ENCODE measurements at places on chromosomes 13 and 19.
A peak's percentile ranks its signal among the peaks of the same experiment; 100 is the strongest.

GRCh38 chr13:40982772-40983171, 36.3 kb downstream of the ELF1 start:
- peaks cover 32% of the 10 kb centered on the region for H3K4me1 ChIP-seq
- peaks cover 8% of the 10 kb centered on the region for H3K36me3 ChIP-seq
- no peaks in the 10 kb centered on the region for H3K27me3 ChIP-seq
- no peak overlapping the region for H3K4me3 ChIP-seq
- H3K27ac ChIP-seq = no peak overlapping the region
- no peak for DNase-seq

DNA sequence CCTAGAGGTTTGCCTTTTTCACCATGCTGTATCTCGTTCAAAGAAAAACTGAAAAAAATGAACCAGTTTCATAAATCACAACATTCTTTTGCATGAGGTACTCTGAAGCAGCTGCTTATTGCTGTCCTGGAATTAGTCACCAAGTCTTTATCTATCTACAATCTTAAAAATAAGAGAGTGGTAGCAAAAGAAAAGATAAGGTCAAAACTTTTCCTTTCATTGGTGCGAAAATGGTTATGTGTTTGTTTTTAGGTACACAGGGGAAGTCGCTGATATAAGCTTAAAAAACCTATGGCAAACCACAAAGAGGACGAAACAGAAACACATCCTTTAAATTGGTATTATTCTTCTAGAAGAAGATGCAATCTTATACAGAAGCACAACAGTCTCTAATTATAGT, 20.7 kb downstream of the OBI1 start:
- H3K27ac ChIP-seq = no peak overlapping the region
- H3K4me3 ChIP-seq = no peak overlapping the region
- H3K27me3 ChIP-seq = no peaks in the 10 kb centered on the region
- H3K4me1 ChIP-seq = no peaks in the 10 kb centered on the region
- H3K36me3 ChIP-seq = no peaks in the 10 kb centered on the region

DNA sequence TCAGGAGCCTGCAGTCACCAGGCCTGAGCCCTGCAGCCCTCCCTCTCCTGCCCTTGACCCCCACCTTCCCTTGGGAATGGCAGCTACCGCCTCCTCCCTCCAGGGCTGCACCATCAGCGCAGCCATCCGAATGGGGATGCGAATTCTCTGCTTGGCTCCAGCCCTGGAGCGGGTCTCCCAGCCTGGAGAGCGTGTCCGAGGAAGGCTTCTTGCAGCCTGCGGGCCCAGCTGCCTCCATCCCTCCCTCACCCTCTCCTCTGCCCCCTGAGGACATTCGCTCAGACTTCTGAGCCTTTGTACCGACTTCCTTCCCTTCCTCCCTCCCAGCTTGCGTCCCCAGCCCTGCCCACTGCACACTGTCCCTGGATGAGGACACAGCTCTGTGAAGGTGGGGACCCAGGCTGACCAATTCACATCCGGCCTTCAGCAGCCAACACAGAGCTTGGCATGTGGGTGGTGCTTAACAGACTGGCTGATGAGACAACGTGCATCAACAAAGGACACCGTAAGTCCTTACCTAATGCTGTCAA, 6.0 kb upstream of the NKPD1 start:
- no peaks in the 10 kb centered on the region for H3K27me3 ChIP-seq
- H3K27ac ChIP-seq = no peak overlapping the region
- peaks cover 12% of the 10 kb centered on the region for H3K4me1 ChIP-seq
- H3K36me3 ChIP-seq = peaks cover 36% of the 10 kb centered on the region
- no peak overlapping the region for H3K4me3 ChIP-seq

DNA sequence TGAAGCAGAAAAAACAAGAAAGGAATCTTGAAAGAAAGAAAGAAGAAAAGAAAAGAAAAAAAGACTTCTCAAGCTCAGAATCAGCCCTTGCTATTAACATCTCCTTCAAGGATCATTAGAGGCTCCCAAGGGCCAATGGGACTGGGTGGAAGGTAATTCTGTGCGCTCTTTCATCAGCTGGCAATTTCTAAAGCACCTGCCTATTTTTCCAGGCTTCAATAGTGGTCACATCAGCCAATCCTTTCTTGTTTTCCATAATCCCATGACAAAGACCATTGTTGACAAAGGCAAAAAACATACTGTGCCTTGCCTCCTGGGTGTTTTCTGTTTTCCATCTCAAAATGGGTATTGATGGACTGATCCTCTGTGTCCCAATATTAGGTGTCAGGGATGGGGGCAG, 88.2 kb upstream of the TSC22D1 start:
- H3K4me3 ChIP-seq = no peak overlapping the region
- DNase-seq = no peak
- peaks cover 11% of the 10 kb centered on the region for H3K27me3 ChIP-seq
- H3K36me3 ChIP-seq = no peaks in the 10 kb centered on the region
- H3K4me1 ChIP-seq = no peaks in the 10 kb centered on the region

DNA sequence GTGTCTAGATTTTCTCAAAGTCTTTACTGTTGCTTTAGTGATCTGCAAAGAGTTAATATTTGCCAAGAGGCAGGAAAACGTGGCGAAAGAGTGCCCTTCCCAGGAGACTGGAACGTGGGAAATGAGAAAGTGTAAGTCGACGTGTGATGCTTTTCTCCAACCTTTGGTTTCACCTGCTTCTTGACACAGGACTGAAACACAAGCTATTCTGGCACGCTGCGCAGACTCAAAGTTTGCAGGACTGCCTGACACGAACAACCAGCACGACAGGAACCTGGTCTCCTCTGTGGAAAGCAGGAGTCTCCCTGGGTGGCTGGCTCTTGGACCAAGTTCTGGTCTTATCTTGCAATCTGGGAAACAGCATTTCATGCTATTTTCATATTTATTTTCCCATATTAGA, 28.6 kb downstream of the RFXAP start:
- no peak overlapping the region for H3K4me3 ChIP-seq
- H3K27ac ChIP-seq = no peak overlapping the region
- H3K4me1 ChIP-seq = peaks cover 8% of the 10 kb centered on the region
- H3K27me3 ChIP-seq = no peaks in the 10 kb centered on the region
- H3K36me3 ChIP-seq = no peaks in the 10 kb centered on the region

DNA sequence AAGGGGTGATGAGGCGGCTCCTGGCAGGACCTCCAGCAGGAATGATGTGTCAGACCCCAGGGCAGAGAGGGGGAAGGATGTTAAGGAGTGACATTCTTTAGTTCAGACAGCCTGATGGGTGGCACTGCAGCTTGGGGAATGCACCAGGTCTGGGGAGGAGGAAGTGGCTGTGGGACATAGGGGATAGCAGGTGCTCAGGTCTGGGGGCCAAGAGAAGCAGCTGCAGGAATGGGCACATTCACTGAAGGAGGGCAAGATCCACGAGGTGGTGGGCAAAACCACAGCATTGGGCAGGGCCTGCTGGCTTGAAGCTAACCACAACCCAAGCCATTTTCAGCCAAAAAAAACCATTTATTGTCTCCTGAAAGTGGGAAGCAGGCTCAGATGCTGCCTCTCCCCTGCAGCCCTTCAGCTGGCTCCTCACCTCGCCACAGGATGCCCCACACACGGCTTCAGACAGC, 26.5 kb downstream of the COMP start:
- H3K27ac ChIP-seq = no peak overlapping the region
- no peak for DNase-seq
- no peaks in the 10 kb centered on the region for H3K36me3 ChIP-seq
- H3K27me3 ChIP-seq = no peaks in the 10 kb centered on the region
- no peaks in the 10 kb centered on the region for H3K4me1 ChIP-seq
- no peak overlapping the region for H3K4me3 ChIP-seq

DNA sequence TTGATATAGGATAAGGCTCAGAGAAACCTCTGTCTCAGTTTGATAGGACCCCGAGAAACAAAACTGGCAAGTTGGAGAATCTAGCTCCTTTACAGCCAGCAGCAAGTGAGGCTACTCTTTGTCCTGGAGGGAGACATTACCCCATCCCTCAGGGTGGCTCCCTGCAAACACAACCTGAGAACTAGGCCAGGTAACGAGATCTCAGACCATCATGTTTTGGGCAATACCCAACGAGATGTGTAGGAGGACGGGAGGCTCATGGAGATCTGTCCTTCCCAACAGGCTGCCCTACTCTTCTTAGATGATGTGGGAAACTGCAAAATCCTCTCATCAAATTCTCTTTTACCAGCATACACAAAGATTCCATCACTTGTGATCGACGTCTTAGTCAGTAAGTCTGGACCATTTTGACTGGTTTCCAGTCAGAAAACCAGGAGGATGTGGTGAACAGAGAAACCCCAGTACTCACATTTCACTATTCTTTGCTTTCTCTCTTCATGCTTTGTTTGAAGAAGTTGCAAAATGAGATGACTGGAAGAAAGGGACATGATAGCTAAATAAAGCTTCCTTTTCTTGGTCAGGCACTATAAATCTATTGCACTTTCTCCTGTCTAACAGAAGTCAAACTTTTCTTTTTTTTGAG, 6.0 kb upstream of the CTU1 start:
- no peaks in the 10 kb centered on the region for H3K27me3 ChIP-seq
- no peaks in the 10 kb centered on the region for H3K36me3 ChIP-seq
- no peak for DNase-seq
- no peak overlapping the region for H3K4me3 ChIP-seq

- H3K27me3 ChIP-seq = peaks cover 11% of the 10 kb centered on the region
- DNase-seq = no peak
- no peaks in the 10 kb centered on the region for H3K4me1 ChIP-seq
- H3K4me3 ChIP-seq = no peak overlapping the region
- H3K36me3 ChIP-seq = no peaks in the 10 kb centered on the region
- H3K27ac ChIP-seq = no peak overlapping the region
Observed at GRCh38 chr13:51525567-51526167, 58.6 kb upstream of the WDFY2 start.

- no peaks in the 10 kb centered on the region for H3K4me1 ChIP-seq
- no peaks in the 10 kb centered on the region for H3K27me3 ChIP-seq
Observed at GRCh38 chr13:113138792-113139551, 16.4 kb downstream of the F10 start.

GRCh38 chr13:25440061-25440460, 68.3 kb downstream of the ATP8A2 start:
- no peak overlapping the region for H3K4me3 ChIP-seq
- DNase-seq = no peak
- peaks cover 40% of the 10 kb centered on the region for H3K27me3 ChIP-seq

DNA sequence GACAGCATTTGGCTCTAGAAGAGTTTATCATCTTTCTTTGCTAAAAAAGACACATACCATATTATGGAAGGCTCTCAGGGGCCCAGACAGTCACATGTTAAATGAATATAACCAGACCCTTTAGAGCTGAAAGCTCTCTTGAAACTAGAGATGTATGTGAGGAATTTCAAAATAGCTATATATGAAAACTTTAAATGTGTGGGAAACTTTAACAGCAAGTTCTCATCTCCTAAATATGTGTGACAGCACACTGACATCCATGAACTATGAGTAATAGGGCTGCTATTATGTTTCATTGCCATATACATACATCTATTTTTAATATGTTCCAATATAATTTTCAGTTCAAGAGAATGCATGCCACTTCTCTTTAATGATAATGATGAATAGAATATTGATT, 509.5 kb downstream of the GPC6 start:
- no peaks in the 10 kb centered on the region for H3K27me3 ChIP-seq
- H3K36me3 ChIP-seq = no peaks in the 10 kb centered on the region
- H3K4me3 ChIP-seq = no peak overlapping the region
- DNase-seq = no peak
- H3K27ac ChIP-seq = no peak overlapping the region

DNA sequence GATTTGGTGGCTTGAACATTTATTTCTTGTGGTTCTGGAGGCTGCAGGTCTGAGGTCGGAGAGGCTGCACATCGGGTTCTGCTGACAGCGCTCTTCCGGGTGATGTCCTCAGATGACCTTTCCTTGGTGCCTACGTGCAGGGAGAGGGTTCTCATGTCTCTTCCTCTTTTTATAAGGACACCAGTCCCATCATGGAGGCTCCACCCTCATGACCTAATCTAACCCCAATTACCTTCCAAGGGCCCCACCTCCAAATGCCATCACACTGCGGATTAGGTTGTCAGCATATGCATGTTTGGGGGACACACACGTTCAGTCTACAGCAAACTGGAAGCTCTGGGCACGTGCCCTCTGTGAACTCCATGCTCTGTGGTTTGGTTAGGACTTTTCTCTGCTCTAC, 338.6 kb downstream of the FGF9 start:
- H3K27ac ChIP-seq = no peak overlapping the region
- DNase-seq = no peak
- no peaks in the 10 kb centered on the region for H3K4me1 ChIP-seq
- no peaks in the 10 kb centered on the region for H3K27me3 ChIP-seq
- H3K36me3 ChIP-seq = no peaks in the 10 kb centered on the region
- H3K4me3 ChIP-seq = no peak overlapping the region

DNA sequence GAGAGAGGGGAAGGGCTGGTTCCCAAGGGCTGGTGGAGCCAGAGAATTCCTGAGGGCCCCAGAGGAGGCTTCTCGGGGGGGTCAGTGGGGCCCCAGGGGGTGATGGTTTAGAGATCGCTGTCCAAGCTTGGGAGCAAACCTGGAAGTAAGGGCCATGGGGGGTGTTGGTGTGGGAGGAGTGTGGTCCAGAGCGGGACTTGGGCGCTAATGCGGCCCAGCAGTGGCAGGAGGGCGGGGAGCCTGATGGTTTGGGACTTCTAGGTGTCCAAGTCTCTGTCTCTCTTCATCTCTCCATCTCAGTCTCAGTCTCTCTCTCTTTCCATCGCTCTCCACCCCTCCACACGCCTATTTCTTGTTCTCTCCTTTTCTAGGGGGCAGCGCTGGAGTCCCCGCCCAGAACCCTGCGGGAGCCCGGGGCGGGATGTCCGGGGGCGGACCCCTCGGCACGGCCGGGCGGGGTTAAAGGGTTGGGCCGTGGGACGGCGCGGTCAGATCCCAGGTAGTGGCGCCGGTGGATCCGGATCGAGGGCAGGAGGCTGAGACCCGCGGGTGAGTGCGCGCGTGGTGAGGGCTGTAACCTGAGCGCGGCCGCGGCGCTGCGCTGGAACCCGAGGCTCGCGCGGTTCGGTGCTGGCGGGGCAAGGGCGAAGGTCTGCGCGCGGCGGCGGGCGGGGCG, at the start of gene CYP4F22:
TSS of gene CYP4F22 (plus strand) at position 491 of the 676 bp plus-strand sequence. CDS start 16,812 bp downstream, outside the sequence.
- no peak within 1 kb of the TSS for H3K27ac ChIP-seq
- no peak within 1 kb of the TSS for H3K4me3 ChIP-seq
- no peaks in the 10 kb centered on the region for H3K36me3 ChIP-seq
- DNase-seq = no peak
- H3K27me3 ChIP-seq = peaks cover 77% of the 10 kb centered on the region
- no peaks in the 10 kb centered on the region for H3K4me1 ChIP-seq

GRCh38 chr19:55661826-55662225, 7.0 kb downstream of the U2AF2 start:
- H3K36me3 ChIP-seq = peaks cover 86% of the 10 kb centered on the region
- H3K4me1 ChIP-seq = peaks cover 44% of the 10 kb centered on the region
- H3K27me3 ChIP-seq = no peaks in the 10 kb centered on the region
- H3K27ac ChIP-seq = no peak overlapping the region

DNA sequence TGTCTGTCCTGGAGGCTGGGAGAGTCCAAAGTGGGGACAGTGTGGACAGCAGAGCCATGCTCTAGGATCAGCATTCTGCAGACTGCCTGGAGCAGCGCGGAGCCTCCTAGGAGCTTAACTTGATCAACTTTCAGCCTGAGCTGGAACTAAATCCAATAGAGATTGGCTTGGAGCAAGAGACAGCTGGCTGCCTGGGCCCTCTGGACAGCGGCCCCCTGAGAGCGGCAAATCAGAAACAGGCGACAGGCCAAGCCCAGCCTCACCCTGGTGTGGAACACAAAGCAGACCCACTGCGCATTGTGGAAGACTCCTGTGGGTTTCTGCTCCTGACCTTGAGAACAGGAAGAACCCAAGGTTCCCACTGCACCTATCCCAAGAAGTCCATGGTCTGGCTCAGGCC, 462.2 kb downstream of the TSHZ3 start:
- H3K4me1 ChIP-seq = no peaks in the 10 kb centered on the region
- H3K27ac ChIP-seq = no peak overlapping the region
- H3K36me3 ChIP-seq = no peaks in the 10 kb centered on the region
- no peaks in the 10 kb centered on the region for H3K27me3 ChIP-seq

- DNase-seq = peak; percentile 67
- peaks cover 61% of the 10 kb centered on the region for H3K36me3 ChIP-seq
- no peak overlapping the region for H3K4me3 ChIP-seq
- H3K4me1 ChIP-seq = peaks cover 9% of the 10 kb centered on the region
- no peak overlapping the region for H3K27ac ChIP-seq
- H3K27me3 ChIP-seq = no peaks in the 10 kb centered on the region
Observed at GRCh38 chr19:54439174-54439851, 9.7 kb upstream of the LENG8 start.
